ENCODE measurements at places on chromosomes 4 and X.

- DNase-seq = peak; percentile 62
Observed at GRCh38 chrX:37745354-37745753, 34.5 kb upstream of the CYBB start.

DNA sequence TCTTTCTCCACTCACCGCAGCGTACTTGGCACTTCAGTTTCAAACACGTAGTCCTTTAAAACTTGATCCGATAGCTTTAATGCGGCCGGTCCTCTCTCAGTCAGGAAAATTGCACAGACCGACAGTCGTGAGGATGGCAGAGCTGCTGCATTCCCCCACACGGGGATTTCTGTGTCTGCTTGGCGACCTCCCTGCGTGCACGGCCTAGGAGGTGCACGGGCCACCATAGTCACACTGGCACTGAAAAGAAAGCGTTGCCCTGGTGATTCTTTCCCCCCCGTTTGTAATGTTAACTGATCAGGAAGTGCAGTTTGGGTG is 10.3 kb downstream of the AKAP17A start:
- no peak for DNase-seq

DNA sequence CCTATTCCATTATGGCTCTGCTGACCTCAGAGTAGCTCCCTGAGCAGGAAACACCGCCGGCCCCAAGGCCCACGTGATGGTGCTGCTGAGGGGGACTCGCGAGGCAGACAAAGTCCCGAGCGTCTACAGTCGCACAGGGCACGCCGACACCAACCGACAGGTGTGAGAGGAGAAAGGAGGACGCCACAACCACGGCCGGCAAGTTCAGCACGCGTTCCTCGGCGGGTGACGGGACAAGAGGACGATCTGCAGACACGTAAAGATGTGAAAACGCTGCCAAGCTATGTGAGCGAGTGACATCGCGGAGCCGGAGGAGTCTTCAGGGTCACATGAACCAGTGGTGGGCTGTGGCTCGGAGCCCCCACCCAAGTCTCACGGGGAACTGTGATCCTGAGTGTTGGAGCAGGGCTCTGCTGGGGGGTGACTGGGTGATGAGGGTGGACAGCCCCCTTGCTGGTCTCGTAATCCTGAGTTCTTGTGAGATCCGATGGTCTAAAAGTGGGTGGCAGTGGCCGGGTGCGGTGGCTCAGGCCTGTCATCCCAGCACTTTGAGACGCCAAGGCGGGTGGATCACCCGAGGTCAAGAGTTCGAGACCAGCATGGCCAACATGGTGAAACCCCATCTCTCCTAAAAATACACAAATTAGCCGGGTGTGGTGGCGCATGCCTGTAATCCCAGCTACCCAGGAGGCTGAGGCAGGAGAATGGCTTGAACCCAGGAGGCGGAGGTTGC is 34.0 kb downstream of the PPP2R3B start:
- DNase-seq = no peak

GRCh38 chr4:1473718-1474117 is 67.5 kb upstream of the NKX1-1 start:
- DNase-seq = no peak

DNA sequence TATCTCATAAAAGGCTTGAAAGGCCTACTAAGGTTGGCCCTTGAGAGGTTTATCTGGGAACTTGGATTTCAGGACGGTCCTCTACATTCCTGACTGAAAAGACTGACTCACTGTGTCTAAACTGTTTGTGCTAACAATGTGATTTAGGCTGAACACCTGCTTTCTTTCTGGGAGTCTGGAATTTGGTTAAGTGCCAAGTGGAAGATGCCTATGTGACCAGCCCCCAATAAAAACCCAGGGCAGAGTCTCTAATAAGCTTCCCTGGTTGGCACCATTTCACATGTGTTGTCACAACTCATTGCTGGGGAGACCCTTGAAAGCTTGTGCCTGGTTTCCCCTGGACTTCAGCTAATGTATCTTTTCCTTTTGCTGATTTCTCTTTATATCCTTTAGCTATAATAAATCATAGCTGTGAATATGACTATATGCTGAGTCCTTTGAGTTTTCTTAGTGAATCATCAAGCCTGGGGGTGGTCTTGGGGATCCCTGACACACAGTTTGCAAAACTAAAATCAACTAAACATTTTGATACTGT is 55.1 kb downstream of the GPR82 start:
- peak; percentile 12 for DNase-seq

DNA sequence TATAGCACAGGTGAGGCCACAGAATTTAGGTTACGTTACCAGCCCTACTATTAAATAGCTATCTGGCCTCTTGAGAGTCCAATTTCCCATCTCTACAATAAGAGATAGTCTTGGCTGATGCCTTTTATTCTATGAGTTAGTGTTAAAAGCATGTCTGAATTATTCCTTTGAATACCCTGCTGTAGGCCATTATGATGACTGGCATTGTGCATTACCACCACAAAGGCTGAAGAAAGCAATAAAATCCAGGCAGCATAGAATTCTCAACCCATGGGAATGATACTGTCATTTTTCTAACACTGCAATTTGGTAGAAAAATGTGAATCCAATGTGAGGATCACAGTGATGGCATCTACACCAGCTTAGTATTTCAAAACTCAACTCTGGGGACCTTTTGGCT is 51.4 kb downstream of the OTC start:
- no peak for DNase-seq

GRCh38 chrX:49269767-49270248 is at the start of gene PPP1R3F:
TSS of gene PPP1R3F (plus strand) at chrX:49269793. CDS start at chrX:49269870, 77 bp downstream.
- no peak for DNase-seq

DNA sequence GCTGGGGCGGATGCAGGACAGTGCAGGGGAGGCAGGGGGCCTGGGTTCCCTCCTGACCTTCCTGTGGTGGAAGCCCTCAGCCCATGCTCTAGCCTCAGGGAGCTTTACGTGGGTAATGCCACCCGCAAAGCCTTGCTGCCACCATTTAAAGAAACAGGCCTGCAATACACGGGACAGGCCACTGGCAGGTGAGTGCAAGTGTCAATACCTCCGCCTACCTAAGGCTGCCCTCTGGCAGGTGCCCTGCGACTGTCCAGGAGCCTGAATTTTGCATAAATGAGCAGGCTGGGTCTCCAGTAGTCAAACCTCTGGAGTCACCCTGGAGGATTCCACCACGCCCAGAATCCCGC is 5.9 kb downstream of the CRMP1 start:
- DNase-seq = no peak

DNA sequence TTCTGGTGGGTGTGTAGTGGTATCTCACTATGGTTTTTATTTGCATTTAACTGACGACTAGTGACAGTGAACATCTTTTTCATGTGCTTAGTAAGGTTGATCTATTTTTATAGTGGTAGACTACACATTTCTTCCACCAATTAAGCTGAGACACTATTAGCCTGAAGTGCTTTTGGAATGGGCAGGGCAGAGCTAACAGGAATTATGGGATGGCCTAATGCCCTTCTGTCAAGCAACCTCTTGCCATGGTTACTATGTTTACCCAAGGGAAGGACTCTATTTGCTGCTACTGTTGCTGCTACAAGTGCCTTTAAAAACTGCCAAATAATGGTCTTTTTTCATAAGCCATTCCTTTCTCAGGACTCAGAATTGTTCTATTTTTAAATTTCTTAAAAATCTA is 676.7 kb upstream of the ACTRT1 start:
- no peak for DNase-seq

DNA sequence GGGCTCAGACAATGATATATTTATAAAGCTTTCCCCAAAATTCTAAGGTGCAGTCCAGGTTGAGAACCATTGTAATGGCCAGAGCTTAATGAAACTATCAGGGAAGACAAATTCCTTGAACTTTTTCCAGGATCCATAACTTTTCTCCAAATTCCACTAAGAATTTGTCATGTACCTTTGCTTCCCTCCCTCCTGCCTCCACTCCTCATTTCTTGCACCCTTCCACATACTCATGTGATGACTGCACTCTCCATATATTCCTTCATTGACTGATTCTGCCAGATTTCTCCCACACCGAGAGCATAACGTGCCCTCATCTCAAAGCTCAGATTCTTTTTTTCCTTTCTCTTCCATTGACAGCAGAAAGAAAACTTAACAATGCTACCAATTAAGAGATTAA is 20.9 kb upstream of the AMELX start:
- no peak for DNase-seq

- DNase-seq = peak; percentile 65
Observed at GRCh38 chrX:331151-331824, 12.7 kb upstream of the GTPBP6 start.

GRCh38 chr4:146359771-146360170 is 145.4 kb downstream of the REELD1 start:
- DNase-seq = no peak

GRCh38 chr4:38884254-38884653 is 16.6 kb downstream of the FAM114A1 start:
- no peak for DNase-seq

- peak; percentile 81 for DNase-seq
Observed at GRCh38 chr4:145808021-145808650, 128.2 kb downstream of the C4orf51 start.

DNA sequence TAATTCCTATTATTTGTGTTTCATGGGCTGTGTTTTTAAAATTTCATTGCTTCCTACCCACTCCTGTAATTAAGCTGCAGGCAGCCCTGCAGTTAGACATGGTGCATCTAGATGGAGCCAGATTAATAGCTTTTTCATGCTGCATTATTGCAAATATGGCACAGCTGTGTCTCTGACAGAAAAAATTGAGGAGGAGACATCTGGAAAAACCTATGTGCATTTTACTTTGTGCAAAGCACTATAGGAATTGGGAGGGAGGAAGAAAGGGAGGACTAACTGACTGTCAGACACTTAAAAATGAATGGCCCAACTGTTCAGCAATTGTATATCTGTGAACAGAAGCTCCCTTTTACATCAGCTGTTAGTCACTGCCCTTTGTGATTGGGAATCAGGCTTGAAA is 8.1 kb upstream of the RPGR start:
- no peak for DNase-seq

DNA sequence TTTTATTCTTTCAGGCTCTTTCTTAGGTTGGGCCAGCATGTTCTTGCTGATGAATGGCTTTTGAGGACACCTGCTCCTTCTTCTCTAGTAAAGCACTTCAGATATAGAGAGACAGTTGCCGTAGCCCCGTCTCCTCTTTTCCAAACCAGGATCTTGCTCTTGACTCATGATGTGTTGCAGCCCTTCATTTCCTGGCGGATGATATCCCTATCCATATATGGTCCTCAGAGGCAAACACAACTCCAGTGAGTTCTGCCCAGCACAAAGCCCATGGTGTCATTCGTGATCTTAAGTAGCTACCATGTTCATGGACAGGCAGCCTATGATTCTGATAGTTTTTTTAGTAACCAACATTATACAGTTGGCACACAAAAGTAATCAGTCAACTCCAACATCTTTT is 59.8 kb upstream of the ACSL1 start:
- DNase-seq = no peak

DNA sequence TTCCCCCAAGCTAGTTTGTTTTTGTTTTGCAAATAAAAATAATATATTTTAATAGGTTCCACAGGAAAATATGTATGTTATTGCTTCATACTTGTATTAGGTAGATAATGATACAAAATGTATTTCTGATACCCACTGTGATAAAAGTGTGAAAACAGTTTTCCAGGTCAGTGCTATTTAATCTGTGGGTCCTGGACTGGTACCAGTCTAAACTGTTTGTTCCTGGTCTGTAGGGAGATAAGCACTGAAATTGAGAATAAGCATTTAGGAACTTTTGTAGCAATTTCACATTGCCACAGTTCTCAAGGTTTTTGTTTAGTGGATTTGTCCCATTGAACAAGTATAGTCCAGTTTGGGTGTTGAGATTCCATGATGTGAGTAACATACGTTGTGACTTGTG is 110.5 kb downstream of the PDLIM5 start:
- no peak for DNase-seq

- no peak for DNase-seq
Observed at GRCh38 chr4:124754681-124755080, 42.1 kb upstream of the ANKRD50 start.

GRCh38 chr4:37322122-37322521 is 77.6 kb downstream of the NWD2 start:
- DNase-seq = no peak

- peak; percentile 67 for DNase-seq
Observed at GRCh38 chrX:47179221-47179927, 14.3 kb upstream of the UBA1 start.

GRCh38 chr4:62797221-62797620 is 1597.1 kb downstream of the ADGRL3 start:
- DNase-seq = no peak

DNA sequence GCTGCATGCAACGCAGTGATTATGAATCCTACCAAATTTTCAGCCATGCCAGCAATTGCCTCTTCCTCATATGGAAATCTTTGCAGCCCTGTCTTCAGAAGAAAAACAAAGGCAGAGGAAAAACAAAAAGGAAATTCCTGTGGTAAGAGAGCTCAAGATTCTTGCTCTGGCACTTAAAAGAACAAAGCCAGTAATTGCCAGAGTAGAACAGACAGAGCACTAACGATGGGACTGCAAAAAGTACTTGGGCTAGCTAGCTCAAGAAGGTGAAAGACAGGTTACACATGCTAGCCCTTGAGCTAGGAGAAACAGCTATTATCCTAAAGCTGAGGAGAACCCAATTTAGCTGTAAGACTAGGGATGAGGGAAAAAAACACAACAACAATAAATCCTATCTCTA is 582.3 kb downstream of the KCNIP4 start:
- no peak for DNase-seq

- DNase-seq = no peak
Observed at GRCh38 chr4:189377569-189377968, 563.1 kb upstream of the FRG1 start.

GRCh38 chr4:109263721-109264120 is 38.7 kb downstream of the COL25A1 start:
- DNase-seq = no peak

- no peak for DNase-seq
Observed at GRCh38 chr4:80875642-80876041, 154.9 kb upstream of the BMP3 start.

GRCh38 chrX:63585936-63586335 is 199.1 kb downstream of the ARHGEF9 start:
- DNase-seq = no peak

DNA sequence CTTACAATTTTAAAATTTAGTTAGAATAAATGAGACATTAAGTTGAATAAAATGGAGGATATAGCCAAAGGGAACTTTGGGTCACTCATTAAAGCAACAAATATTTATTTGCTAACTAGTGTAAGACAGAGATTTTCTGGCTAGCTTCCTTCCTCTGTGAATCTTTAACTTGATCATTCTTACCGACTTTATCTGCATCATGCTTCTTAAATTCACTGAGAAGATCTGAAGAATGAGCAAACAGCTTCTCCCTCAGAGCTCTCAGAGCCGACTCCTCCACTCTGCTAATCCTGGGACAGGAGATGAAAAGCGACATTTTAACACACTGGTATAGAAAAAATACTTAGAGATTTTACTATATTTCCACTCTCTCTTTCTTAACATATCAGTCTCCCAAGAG is 35.1 kb downstream of the PPEF2 start:
- no peak for DNase-seq

GRCh38 chr4:101475246-101475645 is 127.9 kb upstream of the PPP3CA start:
- DNase-seq = peak; percentile 37

GRCh38 chr4:84498203-84498934 is 723 bp downstream of the NKX6-1 start:
- DNase-seq = peak; percentile 67
